ENCODE measurements at places on chromosomes 4 and X.
A peak's percentile ranks its signal among the peaks of the same experiment; 100 is the strongest.

DNA sequence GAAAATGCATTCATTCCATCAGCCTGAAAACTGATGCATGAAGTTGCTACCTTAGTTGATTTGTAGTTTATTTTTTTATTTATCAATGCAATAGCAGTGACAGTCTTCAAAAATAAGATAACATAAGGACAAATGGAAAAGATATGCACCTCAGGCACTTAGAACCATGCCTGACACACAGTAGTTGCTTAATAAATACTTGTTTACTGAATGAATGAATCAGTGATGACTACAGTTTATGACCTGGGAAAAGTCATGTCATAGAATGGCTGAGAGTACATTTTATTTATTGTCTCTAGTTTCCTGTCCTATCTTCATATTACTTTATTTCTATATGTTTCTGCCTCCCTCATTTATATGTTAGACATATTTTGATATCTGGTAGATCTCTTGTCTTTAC is 171.8 kb downstream of the TLL1 start:
- no peak for DNase-seq

DNA sequence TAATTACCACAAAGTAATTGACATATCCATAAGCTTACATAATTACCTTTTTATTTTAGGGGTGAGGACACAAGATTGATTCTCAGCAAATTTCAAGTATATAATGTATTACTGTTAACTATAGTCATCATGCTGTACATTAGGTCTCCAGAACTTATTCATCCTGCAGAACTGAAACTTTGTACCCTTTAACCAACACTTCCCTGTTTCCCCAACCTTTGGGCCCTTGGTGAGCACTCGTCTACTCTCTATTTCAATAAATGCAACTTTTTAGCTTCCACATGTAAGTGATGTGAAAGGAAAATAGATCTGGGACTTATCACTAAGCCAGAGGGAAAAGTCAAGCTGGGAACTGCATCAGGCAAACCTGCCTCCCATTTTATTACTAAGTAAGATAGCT is 33.6 kb upstream of the CCNG2 start:
- DNase-seq, result no peak

- DNase-seq, result no peak
These were observed 478.9 kb downstream of the KCNIP4 start for GRCh38 chr4:21469438-21470300.

GRCh38 chr4:38868059-38868960 is 704 bp downstream of the FAM114A1 start:
- no peak for DNase-seq

GRCh38 chr4:67765401-67765800 is 11.2 kb upstream of the GNRHR start:
- no peak for DNase-seq

DNA sequence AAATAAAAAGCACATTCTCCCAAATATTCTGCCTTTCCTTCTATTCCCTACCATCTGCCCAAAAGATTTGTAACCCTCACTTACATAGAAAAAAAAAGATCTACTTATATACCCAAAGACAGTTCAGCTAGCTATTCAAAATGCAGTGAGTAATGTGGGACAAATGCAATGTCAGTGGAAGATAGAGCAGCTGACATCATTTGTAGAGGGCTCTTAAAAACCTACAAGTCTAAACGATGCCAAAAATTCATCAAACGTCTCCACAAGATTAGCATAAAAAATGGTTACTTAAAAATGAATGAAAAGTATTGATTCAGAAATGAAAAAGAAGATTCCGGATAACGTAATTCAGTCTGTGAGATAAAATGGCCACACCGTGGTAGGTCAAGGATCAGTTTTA is 96.5 kb downstream of the ASB9 start:
- DNase-seq, result no peak

GRCh38 chr4:108051343-108051742 is 61.7 kb downstream of the HADH start:
- DNase-seq, result no peak

DNA sequence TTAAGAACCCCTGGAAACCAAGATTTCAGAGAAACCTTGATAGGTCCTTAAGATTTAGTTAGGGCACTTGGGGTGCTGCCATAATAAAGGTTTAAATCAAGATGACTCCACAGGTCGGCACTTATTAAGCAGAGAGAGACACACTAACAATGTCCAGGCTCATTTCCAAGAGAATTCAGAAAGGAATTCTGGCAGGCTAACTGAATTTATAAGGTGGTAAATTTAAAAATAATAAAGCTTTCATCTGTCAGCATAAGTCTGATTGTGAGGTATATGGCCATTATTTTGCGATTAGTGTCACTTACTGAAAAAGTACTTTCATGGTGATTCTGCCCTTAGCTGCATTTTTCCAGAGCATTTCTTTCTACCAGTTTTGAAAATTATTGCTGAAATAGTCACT is 472.7 kb downstream of the ARAP2 start:
- no peak for DNase-seq

- DNase-seq, result no peak
These were observed 265.4 kb upstream of the ADGRL3 start for GRCh38 chr4:60934566-60935295.

- no peak for DNase-seq
These were observed 596.4 kb downstream of the PCDH18 start for GRCh38 chr4:136935871-136936270.

GRCh38 chr4:122845760-122846159 is 19.1 kb downstream of the FGF2 start:
- DNase-seq, result no peak

- no peak for DNase-seq
These were observed 8.3 kb upstream of the XK start for GRCh38 chrX:37677243-37677642.

DNA sequence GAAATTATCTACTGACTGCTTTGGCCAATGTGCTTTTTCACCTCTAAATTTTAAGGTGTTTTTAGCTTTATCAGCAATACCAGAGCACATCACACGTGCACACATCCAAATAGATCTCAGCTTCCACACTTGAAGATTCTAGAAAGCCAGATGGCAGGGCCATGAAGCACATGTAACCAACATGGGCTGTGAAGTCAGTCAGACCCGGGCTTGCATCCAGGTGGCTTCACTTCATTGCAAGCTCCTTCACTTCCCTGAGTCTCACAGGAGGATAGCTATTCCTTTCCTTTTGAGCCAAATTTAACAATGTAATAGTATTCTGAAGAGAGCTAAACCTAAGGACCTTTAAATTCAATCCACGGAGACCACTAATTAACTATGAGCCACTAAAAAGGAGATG is 86.5 kb downstream of the SH3RF1 start:
- DNase-seq, result no peak

DNA sequence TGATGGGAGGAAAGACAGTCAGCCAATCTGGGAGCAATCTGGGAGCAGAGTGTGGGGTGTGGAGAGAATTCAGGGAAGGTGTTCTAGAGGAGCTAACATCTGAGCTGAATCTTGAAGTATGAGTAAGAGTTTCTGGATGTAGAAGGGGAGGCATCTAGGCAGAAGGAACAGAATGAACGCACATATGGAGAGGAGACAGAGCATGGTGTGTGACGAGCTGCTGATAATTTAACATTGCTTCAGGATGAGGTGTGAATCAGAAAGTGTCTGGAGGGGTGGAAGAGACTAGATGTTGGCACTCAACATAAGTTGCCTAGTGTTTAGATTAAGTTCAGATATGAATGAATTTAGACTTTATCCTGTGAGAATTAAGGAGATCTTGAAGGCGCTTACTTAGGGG is 58.9 kb downstream of the CPE start:
- DNase-seq, result no peak

GRCh38 chrX:46647251-46647650 is 73.7 kb downstream of the CHST7 start:
- DNase-seq, result no peak

GRCh38 chr4:117900832-117901231 is 133.5 kb upstream of the NDST3 start:
- DNase-seq, result no peak

DNA sequence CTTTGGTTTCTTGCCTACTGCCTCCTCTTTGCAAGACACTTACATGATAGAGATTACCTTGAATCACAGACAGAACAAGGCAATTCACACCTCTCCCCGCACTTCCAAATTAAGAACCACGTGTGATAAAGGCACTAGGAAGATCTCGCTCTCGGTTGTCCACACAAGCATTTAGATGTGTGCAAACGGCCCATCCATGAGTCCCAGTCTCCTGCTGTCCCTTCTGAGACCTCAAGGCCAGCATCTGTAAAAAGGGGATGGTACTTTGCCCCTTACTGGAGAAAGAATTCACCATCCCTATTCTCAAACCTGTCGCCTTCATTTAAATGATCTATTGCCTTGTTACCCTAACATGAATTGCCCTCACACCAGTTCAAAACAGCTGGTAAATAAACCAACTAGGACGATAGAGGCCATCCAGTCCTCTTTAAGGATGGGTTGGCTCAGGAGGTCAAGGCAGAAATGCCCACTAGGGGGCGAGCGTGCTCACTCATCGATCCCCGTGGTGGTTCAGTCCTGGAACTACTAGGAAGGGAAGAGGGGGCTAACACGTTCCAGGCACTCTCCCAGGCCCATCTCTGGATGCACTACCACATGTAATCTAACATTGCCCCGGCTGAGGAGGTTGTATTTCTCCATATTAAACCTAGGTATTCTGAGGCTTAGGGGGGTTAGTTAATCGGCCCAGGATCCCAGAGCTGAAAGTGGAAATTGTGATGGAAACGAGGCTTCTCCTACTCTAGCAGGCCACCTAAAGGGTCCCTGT is 95.8 kb downstream of the DHX15 start:
- peak; percentile 30 for DNase-seq

GRCh38 chrX:100852810-100853209 is 21.3 kb downstream of the NOX1 start:
- no peak for DNase-seq

DNA sequence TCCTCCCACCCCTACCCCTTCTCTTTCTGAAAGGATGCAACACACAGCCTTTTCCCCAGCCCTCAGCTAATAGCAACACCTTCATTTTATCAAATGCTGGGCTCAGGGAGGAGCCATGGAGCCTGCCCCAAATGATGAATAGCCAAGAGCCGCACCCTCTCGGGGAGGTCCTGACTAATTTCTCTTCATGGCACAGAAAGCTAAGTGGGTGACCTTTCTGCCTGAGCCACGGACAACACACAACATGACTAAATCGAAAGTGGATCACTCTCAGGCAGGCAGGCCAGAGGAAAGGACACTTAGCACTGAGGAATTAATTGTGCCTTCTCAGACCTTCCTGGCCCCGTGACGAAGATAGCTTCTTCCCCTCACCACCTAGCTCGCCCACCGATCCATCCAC is 165.1 kb upstream of the RAI2 start:
- no peak for DNase-seq

- no peak for DNase-seq
These were observed 312.4 kb upstream of the DIPK2B start for GRCh38 chrX:45513042-45513441.

- DNase-seq, result no peak
These were observed 106.4 kb upstream of the GPM6B start for GRCh38 chrX:13923289-13923688.

DNA sequence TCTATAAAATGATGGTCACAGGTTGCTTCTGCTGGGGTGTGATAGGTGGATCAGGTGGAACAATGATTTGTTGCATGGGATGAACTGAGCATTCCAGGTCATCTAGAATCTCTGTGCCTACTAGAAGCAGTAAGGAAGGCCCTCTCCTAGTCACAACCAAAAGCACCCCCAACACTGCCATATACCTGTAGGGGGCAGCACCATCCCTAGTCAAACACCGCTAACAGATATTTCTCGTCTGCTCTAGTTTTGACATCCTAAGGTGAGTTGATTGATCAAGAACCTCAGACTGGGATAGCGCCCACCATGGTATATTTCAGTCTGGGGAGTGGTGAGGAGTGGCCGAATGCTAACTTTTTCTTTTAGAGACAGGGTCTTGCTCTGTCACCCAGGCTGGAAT is 160.2 kb downstream of the NHS start:
- DNase-seq, result no peak

DNA sequence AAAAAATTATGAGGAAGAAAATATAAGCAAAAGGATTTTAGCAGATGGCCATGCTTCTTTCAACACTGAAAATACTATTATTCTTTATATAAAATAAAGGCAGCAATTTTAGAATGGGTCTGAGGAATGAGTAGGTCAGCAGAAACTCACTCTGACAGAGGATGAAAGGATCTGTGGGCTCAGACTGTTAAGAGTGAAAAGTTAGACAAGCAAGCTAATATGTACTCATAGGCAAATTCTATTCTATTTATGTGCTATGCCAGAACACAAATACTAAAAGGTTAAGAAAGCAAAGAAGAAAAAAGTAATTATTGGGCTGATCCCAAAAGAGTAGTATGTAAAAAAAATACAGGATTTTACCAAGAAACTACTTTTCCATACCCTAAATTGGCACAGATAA is 13.9 kb downstream of the LCORL start:
- no peak for DNase-seq

DNA sequence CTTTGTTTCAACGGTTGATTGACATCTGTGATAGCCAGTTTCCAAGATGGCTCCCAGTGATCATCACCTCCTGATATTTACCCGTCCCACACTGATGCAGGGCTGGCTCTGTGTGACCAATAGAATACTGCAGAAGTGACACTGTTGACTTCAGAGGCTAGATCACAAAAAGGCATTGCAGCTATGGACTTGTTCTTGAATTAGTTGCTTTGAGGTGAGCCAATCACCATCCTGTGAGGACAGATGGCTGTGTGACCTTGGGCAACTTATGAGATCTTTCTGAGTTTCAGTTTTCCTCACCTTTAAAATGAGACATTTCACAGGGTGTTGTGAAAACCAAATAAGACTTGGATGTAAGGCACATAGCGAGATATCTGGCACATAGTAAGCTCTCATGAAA is 1.8 kb upstream of the GPR82 start:
- no peak for DNase-seq
